ENCODE measurements at places on chromosomes 16 and 17.

DNA sequence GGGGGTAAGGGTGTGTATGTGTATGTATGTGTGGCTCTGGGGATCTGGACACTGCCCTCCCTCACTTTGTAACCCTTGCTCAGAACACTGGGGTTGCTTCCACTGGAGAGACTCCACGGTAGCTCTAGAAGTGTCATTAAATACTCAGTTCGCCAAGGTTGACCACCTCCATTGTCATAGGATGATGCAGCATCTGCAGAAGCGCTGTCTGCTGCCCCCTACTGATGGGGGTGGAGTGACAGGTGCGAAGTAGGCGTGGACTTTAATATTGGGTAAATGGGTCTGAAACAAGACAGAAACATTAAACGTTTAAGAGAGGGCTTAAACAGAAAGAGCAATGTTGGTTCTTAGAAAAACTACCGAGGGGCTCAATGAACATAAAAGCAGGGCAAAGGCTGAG, 35.5 kb upstream of the STAC2 start:
- DNase-seq, result no peak

GRCh38 chr16:82203198-82203597, 33.2 kb upstream of the MPHOSPH6 start:
- DNase-seq, result no peak

- no peak for DNase-seq
Measured at GRCh38 chr16:26475596-26475995, 591.1 kb upstream of the C16orf82 start.

DNA sequence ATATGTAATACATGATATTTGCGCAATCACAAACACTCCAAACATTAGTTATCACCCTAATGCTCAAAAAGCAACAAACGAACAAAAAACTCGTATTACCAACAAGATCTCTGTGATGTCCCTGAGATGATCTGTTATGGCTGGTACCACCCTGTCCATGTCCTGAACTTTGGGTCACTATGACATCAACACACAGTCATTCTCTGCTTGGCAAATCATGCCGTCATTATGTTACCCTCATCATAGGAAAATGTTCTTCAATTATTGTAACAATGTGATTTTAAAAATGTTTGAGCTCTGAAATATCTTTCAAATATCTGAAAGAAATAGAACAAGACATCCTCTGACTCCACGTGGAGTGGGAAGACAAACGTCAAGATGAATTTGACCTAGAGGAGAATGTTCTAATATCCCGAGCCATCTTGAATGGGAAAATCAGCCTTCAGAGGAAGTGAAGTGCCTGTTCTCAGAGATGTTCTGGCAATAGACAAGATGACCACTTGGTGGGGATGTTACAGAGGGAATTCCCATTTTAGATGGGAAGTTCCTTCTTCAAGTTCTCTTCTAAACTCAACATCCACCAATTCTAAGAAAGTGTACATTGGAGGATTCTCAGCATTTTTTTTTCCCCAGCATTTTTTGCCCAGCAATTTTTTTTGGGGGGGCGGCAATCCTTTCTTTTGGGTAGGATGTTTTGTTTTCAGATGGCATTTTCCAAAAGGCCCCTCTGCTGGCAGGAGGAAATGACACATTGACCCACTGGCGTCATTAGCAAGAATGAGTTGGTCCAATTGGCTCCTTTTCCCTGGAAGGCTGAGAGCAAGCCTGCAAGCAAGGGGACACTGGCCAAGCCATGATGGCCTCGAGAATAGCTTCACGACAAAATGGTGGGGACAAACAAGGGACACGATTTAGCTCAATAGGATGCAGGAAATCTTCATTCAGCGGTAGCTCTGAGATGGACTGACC, 3.7 kb upstream of the HSD17B2 start:
- DNase-seq, result no peak

- DNase-seq, result no peak
Measured at GRCh38 chr17:8121681-8122421, 2.1 kb downstream of the HES7 start.

DNA sequence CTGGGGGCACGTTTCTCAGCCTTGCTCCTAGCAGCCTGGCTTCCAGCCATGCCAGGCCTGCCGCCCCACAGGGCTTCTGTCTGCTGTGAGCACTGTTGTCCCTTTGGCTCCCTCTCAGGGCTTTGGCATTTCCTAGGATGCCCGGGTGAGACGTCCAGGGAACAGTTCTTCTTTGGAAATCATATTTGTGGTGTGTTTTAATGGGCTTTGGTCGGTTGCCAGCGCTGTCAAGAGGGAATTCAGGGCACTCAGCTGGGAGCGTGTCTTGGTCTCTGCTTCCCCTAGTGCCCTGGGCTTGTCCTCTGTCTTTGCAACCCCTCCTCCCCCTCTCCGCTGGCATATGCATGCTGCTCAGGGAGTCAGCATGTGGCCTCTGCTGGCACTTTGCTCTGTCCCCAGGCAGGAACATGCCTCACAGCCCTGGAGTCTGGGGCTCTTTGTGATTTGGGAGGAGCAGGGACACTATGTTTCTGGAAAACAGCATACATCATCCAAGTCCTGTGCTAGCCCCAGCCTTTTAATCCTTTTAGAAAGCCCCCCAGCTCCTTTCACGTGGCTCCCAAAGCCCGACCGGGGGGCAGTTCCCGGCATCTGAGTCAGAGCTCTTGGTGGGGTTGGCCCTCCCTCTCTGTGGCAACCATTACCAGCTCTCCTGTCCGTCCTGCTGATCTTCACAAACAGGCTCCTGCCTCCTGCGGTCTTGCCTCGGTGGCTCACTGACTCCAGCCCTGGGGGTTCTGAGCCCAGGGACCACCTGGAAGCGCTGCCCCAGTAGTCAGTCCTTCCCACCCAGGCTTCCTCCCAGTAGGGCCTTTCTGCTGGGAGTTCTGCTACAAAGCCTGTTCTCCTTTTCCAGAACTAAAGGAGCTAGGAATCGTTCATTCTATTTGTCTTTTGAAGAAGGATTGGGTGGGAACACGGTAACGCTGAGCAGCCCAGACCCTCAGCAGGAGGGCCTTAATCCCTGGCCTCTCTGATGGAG, 26.7 kb downstream of the SAP30BP start:
- DNase-seq, result no peak

GRCh38 chr17:1154704-1155103, 25.1 kb downstream of the ABR start:
- no peak for DNase-seq

DNA sequence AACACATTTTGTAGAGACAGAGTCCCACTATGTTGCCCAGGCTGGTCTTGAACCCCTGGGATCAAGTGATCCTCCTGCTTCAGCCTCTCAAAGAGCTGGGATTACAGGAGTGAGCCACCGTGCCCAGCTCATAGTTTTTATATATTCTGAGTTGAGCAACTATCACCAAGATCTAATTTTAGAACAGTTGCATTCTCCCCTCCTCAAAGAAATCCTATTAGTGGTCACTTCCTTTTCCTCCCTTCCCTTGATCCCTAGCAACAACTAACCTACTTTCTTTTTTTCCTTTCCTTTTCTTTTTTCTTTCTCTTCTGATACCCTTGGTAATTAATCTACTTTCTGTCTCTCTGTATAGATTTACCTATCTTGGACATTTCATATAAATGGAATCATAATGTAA, 61.5 kb upstream of the B4GALNT2 start:
- DNase-seq, result no peak

- DNase-seq, result no peak
Measured at GRCh38 chr17:45293413-45294211, 23.2 kb downstream of the MAP3K14 start.
